ENCODE measurements at places on chromosomes 16 and 17. TPM values are rescaled to one million over a fixed set of nuclear protein-coding genes. Genes with fewer than 3 reads are reported as not detected.

GRCh38 chr16:71542377-71542776, 16.2 kb downstream of the CHST4 start:
- no peak for DNase-seq

DNA sequence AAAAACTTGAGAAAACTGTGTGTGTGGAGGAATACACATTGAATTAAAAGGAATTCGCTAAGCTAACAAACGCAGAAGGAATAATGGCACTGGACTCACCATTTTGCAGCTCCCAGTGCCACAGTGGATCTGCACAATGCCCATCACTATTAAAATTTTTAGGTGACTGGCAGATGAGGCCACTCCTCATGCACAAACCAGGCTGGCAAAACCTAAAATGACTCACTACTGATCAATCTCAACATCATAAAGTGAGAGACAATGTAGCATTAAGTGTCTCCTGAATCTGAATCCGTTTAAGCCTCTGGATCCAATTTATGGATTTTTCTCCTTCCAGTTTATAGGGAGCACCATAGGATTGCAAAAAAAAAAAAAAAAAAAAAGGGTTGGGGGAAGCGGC, 20.6 kb downstream of the MYH10 start:
- DNase-seq = no peak

CCL5 gene
- total RNA-seq = not detected

DNA sequence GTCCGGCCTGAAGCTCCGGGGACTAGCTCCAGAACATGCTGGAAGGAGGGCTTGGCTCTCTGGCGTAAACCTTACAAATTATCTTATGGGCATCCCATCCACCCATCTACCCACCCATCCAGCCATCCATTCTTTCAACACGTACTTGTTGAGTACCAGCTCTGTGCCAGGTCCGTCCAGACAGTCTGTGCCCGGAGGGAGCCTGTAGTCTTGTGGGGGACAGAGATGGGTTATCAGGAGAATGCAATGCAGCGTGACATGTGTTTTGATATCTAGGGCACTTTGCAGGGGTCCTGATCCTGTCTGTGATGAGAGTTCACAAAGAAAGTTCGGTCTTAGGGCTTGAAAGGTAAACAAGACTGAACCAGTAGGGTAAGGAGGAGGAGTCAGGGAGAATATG, 4.1 kb upstream of the SLC13A2 start:
- no peak for DNase-seq

FOXF1 gene
- not detected for total RNA-seq

SLC5A2 gene
- 0.04 TPM for total RNA-seq

- DNase-seq = no peak
Measured at GRCh38 chr16:85370881-85371651, 242.1 kb upstream of the GSE1 start.

GRCh38 chr16:23081675-23082119, 67.6 kb downstream of the USP31 start:
- DNase-seq = no peak

GRCh38 chr16:68869492-68870088, 26.3 kb downstream of the TANGO6 start:
- DNase-seq = no peak

DNA sequence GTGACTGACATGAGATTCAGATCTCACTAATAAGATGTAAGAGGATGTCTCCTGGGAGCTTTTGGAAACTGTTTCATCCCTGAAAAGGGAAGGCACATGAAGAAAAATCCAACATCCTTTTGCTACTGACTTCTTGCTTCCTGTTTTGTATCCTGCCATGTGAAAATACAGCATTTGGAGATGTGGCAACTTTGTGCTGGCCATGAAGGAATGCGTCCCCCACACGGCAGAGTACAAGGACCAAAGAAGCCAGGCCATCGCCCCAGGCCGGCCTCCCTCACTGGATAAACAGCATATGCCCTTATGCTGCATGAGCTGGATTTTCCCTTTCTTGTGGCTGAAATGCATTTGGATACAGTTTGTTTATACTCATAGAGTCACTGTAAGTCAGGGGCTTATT, 5.5 kb upstream of the HASPIN start:
- no peak for DNase-seq

DNA sequence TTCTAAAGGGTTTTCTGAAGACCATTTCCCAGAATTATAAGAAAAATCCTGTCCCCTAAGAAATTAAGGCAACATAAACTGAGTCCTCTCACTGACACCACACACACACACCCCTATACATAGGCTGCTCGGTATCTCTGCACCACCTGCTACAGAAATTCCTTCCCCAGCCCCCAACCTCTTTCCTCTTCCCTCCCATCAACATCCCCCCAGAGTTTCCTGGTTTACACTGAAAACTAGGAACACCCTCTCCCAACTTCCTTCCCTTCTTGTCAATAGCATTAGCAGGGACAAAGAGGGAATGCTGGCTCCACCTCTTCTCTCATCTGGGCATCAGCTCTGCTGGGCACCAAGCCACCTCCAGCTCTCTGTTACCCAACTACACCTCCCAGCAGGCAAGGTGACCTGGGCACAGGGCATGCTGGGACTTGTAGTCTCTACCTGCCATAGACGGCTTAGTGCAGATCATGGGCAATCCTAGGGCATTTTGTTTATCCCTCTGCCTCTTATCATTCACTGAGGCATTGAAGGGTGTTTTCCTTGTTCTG, 15.7 kb downstream of the CAVIN1 start:
- no peak for DNase-seq

RAB11FIP4 gene
- total RNA-seq = 26.5 TPM

SULT1A1 gene
- total RNA-seq = 3.1 TPM

SCARF1 gene
- total RNA-seq = 41.0 TPM

DNA sequence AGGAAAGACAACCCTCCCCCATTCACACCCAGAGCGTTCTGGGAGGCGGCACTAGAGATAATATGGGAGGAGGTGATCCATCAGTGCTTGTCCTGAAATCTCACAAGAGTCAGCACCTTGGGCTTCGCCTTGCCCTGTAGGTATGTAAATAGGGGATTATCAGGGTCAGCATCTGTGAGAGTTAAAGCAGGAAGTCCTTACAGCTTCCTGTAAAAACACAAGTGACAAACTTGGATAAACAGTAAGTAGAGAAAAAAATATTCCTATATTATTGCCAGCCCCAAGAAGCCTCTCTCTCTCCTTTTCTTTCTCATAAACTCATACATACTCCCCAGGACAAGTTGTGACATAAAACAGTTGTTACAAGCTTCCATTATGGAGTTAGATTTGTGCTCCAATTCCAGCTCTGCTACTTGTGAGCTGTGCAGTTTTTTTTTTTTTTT, 187.7 kb downstream of the MAF start:
- no peak for DNase-seq

GRCh38 chr16:24921229-24921628, 75.5 kb downstream of the SLC5A11 start:
- no peak for DNase-seq

CD300E gene
- total RNA-seq = not detected

- no peak for DNase-seq
Measured at GRCh38 chr17:72840019-72840418, 252.5 kb downstream of the SLC39A11 start.

GRCh38 chr17:50956750-50957523, 90.8 kb upstream of the TOB1 start:
- DNase-seq = no peak

EIF1 gene
- total RNA-seq = 318 TPM

DNA sequence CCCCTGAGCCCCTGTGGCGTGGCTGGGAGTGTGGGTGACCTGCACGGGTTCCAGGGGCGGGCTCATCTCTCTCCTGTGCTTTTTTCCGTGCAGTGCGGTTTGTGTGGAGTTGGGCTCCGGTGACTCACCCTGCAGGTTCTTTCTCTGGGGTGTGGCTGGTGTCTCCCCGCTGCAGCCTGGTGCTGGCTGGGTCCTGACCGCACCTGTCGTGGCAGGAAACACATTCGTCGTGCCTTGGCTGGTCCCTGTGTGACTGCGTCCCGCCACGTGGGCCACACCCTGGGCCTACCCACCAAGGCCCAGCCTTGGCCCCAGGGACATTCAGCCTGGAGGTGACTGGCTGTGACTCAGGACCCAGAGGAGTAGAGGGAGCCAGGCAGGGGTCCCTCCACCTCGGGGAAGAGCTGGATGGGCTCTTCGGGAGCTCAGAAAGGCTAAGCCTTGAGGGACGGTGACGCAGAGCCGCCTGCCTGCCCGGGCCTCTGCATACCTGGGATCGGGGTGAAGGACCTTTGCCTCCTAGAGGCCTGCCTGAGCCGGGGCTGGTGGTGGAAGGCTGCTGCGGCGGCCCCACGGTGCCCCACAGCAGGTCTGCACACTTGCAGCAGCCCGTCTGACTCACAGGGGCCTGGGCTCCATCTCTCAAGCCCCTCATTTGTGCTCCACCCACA, 7.8 kb downstream of the TRAF7 start:
- DNase-seq = no peak

GRCh38 chr16:46706642-46707041, 17.2 kb downstream of the ORC6 start:
- DNase-seq = no peak

DNA sequence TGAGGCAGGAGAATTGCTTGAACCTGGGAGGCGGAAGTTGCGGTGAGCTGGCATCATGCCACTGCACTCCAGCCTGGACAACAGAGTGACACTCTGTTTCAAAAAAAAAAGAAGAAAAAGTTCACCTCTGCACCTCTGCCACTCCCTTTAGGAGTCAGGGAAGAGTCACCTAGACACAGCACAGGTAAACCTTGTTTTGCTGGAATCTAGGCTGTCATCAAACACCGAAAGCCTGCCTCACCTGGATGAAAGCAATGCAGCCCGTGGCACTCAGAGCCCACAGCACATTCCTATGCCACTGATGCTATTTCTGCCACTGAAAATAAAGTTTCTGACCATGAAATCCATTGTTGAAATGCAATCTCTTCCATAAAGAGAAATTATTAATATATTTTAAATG, 22.2 kb downstream of the CFAP52 start:
- no peak for DNase-seq

ADAP2 gene
- 9.7 TPM for total RNA-seq

- no peak for DNase-seq
Measured at GRCh38 chr16:10020866-10021265, 161.4 kb downstream of the GRIN2A start.

ARL5C gene
- not detected for total RNA-seq

ZNF423 gene
- 3.6 TPM for total RNA-seq

GRCh38 chr17:70533427-70533826, 364.1 kb downstream of the KCNJ2 start:
- no peak for DNase-seq

DNA sequence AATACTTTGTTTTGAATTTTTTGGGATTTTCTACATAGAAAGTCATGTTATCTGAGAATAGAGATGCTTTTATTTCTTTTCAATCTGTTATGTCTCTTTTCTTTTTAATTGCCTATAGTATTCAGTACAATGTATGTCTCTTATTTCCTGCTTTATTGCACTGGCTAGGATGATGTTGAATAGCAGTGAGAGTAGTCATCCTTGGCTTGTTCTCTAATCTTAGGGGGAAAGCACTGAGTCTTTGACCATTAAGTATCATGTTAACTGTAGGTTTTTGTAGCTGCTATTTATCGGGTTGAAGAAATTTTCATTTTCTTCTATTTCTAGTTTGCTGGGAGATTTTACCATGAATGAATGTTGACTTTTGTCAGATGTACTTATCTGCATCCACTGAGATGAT, 10.0 kb upstream of the ABCA3 start:
- DNase-seq = no peak

DNA sequence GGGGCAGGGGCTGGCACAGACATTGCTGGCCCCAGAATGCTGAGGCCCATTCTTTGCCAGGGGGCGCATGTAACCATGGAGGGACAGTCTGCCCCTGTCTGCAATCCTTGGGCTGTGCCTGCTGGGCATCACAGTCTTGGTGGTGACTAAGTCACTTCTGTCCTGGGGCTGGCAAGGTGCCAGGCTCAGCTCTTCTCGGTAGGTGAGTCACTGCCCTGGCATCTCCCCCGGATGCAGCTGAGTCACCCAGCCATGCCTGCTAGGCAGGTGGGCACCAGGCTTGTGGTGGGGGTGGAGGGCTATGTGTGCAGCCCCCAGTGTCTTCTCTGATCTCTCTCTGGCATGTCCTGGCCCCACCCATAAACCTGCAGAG, 5.6 kb downstream of the RARA start:
- peak; percentile 93 for DNase-seq

DNA sequence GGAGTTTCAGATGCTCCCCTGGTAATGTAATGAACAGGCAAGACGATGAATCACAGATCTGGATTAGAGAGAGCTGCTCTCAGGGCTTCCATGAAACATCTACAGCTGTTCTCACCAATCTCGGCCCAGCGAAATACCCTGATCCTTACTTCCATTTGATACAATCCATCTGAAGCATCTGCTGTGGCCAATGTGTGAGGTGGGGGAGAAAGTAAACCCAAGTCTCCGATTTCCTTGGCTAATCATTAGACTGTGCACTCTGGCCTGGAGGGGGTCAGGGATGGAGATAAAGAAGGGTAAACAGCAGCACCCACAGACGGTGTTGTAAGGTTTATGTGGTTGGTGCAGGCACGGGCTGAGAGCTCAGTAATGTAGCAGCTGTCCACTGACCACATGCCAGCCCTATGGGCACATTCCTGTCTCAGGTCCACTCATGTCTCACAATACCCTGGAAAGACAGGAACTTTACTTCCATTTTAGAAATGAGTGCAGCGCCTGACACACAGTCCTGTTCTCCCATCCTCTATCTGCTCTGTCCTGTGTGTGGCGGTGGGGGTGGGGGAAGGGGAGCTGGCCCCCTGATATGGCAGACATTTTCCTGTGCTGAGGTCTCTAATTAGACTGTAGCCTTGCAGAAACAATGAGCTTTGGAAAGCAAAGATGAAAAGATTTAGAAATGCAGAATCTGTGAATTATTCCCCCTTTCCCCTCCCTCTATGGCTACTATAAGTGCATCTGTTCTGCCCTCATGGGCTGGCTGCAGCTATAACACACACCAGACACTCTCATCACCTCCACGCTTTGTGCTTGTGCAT, 48.3 kb upstream of the ERN1 start:
- no peak for DNase-seq

GRCh38 chr16:14378131-14378551, 251.9 kb downstream of the PARN start:
- no peak for DNase-seq

TMEM256 gene
- total RNA-seq = 77.1 TPM

- no peak for DNase-seq
Measured at GRCh38 chr17:77143306-77143705, 2.5 kb downstream of the SEC14L1 start.

DNA sequence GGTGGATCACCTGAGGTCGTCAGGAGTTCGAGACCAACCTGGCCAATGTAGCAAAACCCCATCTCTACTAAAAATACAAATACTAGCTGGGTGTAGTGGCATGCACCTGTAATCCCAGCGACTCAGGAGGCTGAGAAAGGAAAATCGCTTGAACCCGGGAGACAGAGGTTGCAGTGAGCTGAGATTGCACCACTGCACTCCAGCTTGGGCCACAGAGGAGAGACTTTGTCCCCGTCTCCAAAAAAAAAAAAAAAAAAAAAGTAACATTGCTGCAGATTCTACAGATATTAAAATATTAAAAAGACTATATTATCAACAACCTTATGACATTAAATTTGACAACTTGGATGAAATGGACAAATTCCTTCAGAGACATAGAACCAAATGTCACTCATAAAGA, 25.7 kb downstream of the MBTD1 start:
- DNase-seq = no peak

All from kidney epithelial cell (primary cell).